ENCODE measurements at places on chromosomes 7 and 10.

DNA sequence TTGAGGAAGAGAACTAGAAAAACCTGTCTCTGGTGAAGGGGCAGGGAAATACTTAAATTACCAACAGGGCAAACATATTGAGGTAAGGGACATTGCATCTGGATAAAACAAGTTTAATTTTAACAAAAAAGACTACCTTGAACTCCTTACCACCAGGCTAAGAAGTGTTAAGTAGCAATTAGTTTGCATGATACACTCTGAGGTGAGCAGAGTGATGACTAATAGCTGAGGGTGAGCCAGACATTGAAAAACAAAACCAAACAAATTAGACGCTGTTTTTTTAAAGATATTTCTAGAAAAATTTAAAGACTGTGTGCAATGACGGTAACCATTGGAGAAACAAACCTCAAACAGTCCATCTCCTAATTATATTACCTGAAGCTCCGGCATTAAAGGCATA is 105.9 kb downstream of the ANKRD7 start:
- no peak for DNase-seq

- DNase-seq: no peak
These were observed 13.4 kb downstream of the TNS3 start for GRCh38 chr7:47568547-47568946.

DNA sequence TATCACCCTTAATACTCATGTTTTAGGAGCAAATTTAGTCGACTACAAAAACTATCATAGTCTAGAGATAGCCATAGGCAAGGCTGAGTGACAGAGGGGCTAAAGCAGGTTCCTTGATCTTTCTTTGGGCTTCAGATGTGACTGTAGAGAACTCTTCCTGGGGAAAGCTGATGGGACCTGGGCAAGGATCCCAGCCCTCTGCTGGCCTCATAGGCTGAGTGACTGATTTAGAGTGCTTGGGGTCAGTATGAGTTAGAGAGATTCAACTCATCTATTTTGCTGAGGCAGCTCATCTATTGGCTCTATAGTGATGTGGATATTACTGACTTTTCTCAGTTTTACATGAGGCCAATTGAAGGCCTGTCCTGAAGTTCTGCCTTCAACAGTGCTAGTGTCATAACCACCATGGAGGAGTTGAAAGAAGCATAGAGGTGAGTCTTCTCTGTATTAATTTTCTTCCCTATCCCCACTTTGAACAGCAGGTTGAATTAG is 81.6 kb downstream of the SAMD9 start:
- DNase-seq: no peak

DNA sequence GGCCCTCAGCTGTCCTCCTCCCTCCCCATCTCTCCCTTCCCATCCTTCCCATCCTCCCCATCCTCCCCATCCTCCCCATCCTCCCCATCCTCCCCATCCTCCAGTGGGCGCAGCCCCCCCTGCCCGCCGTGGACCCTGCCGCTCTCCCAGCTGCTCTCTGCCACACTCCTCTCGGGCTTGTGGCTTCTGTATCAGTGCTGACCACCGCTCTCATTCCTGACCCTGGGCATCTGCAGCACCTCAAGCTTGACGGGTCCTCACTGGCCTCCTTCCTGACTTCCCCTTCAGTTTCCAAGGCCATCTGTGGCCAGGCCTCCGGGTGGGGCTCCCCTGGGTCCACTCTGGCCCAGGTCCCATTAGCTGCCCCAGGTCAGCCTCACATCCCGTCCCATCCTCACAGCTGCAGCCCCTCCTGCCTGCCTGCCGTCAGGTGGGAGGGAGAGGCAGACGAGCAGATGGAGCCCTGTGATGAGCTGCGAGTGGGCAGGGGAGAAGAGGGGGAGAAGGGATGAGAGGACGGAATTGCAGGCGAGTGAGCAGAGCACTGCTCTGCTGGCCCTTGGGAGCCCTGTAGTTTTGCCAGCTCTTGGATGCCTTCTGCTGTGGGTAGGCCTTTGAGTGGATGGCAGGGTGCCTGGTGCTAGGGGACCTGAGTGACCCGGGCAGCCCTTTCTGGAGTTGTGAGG is 35.7 kb downstream of the LHPP start:
- peak; percentile 25 for DNase-seq

- no peak for DNase-seq
These were observed 26.7 kb downstream of the VCL start for GRCh38 chr10:74024600-74024999.

GRCh38 chr10:27893358-27893954 is 105.4 kb downstream of the ODAD2 start:
- DNase-seq: no peak

DNA sequence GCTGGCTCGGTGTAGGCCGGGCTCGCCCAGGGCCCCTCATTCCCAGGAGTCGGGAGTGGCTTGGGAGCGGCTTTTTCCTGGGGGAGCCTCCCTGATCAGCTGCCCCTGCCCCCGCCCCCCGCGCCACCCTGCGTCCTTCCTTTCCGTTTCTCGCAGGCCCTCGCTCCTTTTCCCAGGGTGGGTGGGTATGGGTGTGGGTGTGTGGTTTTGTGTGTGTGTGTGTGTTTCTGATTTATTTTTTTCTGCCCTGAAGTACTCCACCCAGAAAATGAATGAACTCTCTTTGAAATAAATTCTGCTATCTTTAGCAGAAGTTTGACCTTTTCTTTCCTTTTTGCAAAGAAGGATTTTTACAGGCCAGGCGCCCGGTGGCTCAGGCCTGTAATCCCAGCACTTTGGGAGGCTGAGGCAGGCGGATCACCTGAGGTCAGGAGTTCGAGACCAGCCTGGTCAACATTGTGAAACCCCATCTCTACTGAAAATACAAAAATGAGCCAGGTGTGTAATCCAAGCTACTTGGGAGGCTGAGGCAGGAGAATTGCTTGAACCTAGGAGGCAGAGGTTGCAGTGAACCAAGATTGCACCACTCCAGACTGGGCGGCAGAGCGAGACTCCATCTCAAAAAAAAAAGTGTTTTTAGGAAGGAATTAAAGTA is 30.0 kb upstream of the AP5Z1 start:
- no peak for DNase-seq

- DNase-seq: peak; percentile 82
These were observed 91.9 kb upstream of the JAZF1 start for GRCh38 chr7:28272461-28272877.

DNA sequence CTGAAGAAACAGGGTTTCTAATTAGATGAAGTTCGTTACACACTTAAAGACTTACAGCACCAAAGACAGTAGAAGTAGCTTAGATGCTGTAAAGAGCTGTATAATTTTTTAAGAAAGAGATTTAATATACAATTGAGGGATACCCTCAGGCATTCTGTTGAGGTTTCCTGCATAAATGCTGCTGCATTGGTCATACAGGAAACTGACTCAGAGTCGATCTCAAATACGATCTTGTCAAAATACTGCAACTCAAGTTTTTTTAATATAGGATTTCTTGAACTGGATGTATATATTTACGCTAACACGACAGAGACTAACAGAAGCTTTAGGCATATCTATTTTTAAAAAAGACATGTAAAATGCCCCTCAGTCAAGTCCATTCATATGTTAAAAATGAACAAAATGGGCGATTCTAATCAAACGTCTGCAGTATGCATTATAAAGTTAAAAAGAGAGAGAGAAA is 2.4 kb upstream of the ARID5B start:
- DNase-seq: no peak

GRCh38 chr7:30162133-30162532 is 27.3 kb downstream of the MTURN start:
- DNase-seq: no peak

DNA sequence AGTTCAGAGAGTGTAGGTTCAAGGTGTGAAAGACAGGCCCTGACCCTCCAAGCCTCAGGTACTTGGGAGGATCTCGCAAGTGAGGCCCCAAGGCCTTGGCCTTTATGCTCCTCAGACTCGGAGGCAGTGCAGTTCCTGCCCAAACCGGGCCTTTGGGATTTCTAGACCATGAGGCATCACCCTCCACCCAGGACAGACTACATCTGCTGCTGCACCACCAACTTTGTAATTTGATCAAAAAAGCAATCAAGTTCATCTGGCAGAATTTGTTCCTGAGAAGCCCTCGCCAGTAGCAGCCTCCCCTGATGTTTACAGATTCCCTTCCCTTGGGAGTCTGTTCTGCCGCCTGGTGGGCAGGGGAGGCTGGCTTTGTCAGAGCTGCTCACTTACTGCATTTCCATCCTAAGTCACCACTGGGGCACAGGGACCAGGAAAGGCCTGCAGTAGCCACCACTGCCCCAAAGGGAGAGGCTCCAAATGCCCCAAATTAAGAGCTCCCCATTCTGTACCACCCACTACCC is 2.1 kb downstream of the CAMK2G start:
- peak; percentile 87 for DNase-seq

DNA sequence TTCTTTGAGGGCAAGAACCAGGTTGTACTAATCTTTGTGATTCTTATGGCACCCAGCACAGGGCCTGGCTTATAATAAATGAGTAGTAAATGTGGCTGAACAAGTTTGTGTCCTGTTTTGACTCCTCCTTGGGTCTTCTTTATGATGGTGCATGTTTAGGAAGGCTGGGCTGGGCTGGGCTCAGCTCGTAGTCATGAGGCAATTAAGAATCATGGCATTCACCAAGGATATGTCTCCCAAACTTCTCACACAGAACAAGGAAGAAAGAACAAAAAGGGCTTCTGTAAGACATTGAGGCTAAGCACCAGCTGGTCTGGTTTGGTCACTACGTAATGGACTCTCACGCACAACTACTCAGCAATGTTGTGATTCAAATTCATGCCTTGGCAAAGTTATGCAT is 30.5 kb upstream of the YAE1 start:
- DNase-seq: no peak

Data from NCI-H2171 treated with DMSO at 0.1 percent for 48 hours (cell line).